ENCODE measurements at places on chromosomes 1 and 21.

GRCh38 chr1:167862432-167863076 lies 51.4 kb downstream of the ADCY10 start:
- DNase-seq, result no peak

DNA sequence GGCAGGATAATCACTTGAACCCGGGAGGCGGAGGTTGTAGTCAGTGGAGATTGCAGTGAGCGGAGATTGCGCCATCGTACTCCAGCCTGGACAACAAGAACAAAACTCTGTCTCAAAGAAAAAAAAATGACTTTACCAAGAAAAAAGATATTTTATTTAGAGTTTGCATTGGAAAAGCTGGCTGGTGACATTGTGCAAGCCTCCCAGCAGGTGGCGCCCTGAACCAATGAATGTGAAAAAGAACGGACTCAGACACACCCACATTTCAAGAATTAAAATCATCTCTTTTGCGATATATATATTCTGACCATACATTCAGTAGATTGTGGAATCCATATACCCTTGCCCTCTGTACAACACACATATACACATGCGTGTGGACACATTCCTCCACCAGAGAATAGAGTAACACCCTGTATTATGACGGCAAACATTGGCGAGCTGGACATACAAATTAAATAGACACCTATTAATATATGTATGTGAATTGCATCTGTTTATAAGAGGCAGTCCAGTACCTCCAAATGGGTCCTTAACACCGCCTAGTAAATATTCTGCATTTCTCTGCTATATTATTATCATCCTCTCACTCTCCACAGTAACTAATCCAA lies 39.0 kb upstream of the CADM3 start:
- DNase-seq, result peak; percentile 46

- no peak for DNase-seq
Observed at GRCh38 chr1:246162560-246162959, 344.5 kb downstream of the SMYD3 start.

GRCh38 chr1:245512980-245513578 lies 358.3 kb downstream of the KIF26B start:
- DNase-seq, result no peak

- no peak for DNase-seq
Observed at GRCh38 chr1:45607404-45608074, 16.3 kb downstream of the CCDC17 start.

DNA sequence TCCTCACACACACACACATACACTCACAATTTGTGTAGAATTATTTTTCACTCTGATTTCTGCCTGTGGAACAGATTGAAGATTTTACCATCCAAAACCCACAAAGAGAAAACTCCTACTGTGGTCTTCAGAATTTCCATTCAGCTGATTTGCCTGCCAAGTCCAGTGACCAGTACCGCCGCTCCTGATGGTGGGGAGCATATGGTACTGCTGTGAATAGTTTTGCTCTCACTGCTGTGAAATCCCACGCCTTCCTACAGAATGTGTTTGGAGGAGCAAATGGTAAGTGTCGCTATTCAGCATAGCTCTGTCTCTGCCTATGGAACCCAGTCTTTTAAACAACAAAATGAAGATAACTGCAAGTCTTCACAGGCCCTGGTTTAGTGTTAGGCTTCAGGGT lies 629.5 kb downstream of the LMO4 start:
- no peak for DNase-seq

DNA sequence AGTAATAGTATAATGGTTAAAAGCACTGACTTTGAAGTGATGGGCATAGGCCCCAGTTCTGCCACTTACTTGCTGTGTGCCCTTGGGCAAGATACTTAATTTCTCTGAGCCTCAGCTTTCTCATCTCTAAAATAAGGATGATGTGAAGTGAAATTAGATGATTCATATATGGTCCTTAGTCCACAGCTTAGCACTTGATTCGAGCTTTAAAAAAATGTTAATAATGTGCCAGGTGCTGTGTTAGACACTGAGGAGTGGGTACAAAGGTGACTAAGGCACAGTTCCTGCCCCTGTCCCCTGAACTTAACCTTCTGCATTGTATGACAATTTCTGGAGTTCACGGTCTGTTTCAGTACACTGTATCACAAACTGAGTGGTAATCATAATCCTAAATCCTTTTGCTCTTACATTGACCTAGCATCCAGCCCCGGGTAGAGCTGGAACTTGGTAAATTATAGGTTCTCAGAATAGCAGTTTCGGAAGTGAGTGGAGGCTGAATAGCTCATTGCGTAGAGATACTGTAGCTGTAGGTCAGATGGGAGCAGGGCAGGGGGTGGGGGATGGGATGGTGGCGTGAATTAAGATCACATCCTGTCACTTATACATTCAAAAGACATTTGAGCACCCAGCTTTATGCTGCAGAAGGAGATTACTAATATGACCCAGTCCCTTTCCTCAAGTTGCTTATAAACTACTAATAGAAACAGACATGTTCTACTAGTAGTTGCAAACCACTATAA lies 1.5 kb downstream of the ZNF691 start:
- DNase-seq, result no peak

GRCh38 chr1:118627435-118627834 lies 360.7 kb downstream of the TBX15 start:
- no peak for DNase-seq

- no peak for DNase-seq
Observed at GRCh38 chr1:212485913-212486618, 53.3 kb downstream of the NENF start.

DNA sequence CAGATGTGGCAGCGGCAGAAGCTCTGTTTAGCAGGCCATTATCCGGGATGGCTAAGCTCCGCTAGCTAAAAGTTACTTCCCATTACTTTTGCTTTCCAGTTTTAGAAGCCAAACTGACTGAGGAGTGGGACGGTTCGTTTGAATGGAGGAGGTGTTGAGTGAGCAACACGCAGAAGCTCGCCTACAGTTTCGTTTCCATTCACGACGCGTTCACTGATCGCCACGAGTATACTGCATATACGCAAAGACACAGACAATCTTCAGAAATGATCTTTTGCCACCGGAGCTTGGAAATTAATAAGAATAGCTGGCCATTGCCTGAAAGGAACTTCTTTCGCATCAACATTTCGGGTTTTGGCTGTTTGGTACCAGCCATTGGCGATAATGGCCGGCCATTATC lies 14.6 kb downstream of the SON start:
- no peak for DNase-seq

DNA sequence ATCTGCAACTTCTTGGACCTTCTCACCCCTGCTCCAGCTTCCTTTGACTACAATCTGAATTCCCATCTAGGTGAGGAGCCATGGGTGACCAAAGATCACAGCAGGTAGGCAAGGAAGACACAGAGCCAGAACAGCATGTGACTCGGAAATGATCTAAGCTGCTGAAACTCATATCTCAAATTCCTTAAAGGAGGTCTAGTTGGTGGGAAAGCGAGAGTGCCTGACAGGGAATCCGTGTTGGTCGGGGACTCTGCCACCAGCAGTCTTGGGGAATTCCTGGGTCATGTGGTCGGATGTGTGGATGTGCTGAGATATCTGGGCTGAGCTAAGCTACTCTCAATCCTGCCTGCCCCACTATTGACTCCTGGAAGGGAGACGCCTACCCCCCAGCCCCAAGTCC lies 3.2 kb upstream of the NUAK2 start:
- no peak for DNase-seq

DNA sequence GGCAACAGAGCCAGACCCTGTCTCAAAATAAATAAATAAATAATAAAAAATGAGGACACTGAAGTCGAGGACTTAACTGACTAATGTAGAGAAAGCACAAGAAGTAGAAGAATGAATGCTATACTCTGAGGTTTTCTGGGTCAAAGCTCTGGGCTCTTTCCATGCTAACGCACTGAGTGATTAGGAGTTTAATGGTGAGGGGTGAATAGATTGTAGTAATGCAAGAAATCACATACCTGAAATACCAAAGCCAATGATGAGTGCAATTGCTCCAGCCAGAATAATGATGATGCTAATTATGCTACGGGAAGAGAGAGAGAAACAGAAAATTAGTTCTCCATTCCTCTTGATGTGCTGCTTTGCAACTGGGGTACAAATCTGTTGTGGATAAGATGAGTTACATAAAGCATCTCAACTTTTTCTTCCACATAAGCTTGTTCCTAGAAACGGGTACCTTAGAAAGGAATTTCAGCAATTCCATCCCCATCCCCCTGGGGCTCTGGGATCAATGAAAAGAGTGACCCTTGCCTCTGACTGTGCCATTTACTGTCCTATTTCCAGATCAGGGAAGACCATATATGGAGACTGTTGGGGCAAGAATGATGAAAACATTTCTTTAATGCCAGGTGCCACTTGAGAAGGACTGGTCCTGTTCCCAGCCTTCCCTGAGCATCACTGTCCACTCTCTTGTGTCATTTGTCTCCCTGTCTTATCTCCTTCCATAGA lies 40.7 kb downstream of the VTCN1 start:
- no peak for DNase-seq

- no peak for DNase-seq
Observed at GRCh38 chr1:213269829-213270228, 218.8 kb downstream of the RPS6KC1 start.

- DNase-seq, result no peak
Observed at GRCh38 chr1:60228041-60228491, 154.5 kb upstream of the C1orf87 start.

DNA sequence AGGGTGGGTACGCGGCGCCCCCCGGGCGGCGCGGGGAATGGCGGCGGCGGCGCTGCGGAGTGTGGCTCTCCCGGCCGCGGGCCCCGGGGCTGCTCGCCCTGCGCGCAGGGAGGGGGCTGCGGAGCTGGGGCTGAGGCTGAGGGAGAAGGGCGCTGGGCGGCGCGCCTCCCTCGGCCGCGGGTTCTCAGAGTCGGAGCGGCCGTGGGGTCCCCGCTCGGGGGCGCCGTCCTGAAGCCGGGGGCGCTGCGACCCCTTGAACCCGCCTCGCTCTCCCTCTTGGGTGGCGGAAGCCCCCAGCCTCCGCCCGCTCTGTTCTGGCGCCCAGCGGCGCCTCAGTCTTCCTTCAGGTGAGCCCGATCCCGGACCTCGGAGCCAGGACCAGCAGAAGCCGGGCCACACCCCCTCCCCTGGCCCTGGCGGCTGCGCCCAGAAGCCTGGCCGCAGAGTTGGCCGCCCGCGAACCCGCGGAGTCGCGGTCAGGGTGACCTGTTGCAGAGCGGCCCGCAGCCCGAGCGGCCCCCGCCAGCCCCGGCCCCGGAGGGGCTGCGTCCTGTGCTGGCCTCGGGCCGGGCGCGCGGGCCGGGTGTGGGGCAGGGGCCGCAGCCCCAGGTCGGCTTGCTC lies 532 bp downstream of the RALGPS2 start:
- DNase-seq, result peak; percentile 2

DNA sequence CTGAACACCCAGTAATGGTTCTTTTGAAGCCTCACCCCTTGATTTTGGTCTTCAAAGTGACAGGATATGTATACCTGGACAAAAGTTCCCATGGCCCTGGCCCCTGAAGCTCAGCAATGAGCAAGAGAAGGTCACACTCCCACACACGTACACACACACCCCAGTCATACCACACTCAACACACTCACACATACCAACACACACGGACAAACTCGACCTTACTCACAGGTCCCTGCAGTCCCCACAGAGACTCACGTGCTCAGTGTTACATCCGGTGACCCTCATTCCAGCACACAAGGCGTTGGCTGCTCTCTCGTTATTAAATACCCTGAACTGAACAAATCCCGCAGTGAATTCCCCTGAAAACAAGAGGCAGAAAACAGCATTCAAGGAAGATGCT lies 5.9 kb downstream of the ITLN1 start:
- DNase-seq, result no peak

DNA sequence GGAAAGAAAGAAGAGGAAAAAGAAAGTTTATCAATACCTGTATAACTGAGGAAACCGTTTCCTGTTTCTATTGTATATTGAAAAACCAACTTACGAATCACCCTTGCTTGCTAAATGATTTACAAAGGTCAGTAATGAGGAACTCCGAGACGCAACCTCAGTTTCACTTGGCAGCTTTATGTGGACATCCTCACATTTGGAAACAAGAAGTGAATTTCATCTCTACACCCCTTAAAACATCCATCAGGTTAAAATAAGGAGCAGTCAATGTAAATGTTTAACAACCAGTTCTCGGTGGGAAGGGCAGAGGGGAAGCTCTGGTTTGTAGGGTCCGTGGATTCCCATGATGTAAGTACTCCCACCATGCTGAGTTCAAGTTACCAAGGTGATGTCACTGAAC lies 481.7 kb upstream of the RUNX1 start:
- no peak for DNase-seq

GRCh38 chr1:51600965-51601364 lies 15.9 kb upstream of the OSBPL9 start:
- no peak for DNase-seq

- DNase-seq, result no peak
Observed at GRCh38 chr21:42702720-42703119, 49.3 kb downstream of the PDE9A start.

- DNase-seq, result no peak
Observed at GRCh38 chr1:103218369-103218768, 110.0 kb upstream of the COL11A1 start.

GRCh38 chr1:75768016-75768415 lies 18.0 kb upstream of the RABGGTB start:
- DNase-seq, result no peak

DNA sequence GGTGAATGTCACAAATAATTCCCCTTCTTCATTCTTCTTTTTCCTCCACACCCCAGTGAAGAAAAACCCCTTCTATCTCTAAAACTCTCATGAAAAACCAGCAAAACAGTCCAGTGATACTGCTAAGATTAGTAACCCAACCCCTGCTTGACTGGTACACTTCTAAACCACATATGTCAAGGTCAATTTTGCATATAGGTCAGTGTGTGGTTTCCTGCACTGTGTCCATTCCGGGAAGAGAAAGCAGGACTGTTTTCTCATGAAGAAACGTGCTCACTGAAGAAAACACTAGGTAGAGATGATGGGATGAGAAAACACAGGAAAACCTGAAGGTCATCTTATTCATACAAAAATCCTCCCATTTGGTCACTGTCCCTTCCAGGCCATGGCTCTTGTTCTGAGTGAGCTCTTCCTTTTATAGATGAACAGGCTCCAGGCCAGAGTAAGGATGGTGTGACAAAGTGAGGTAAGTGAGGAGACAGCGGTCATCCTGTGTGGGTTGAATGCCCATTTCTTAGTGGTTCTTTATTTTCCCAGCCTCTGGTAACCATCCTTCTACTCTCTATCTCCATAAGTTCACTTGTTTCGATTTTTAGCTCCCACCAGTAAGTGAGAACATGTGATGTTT lies 122.7 kb downstream of the FASLG start:
- DNase-seq, result no peak

DNA sequence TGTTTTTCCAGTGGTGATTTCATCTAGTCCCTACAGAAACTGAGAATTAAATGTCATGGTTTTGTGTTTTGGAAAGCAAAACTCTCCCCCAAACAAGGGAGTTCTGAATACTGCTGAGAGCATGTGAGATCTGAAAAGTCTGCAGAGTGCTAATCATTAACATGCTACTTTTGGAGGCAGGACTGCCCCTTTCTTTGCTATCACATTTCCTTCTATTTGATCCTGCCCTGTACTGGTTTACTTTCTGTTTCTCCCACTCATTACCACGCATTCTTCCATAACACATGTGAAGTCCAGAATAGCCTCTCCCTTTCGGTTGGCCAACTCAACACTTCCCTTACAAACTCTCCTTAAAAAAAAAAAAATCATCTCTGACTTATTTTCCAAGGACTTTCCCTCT lies 63.6 kb downstream of the GADD45A start:
- DNase-seq, result no peak

- DNase-seq, result no peak
Observed at GRCh38 chr1:196115646-196116045, 492.6 kb downstream of the KCNT2 start.
